Stimulated activated CD4-positive, alpha-beta T cell treated with anti-CD3 and anti-CD28 coated beads, Interleukin-2, amount 100 ng/mL, for 24 hours (primary cell): ENCODE measurements at places on chromosomes 7 and 10.

- DNase-seq: no peak
Observed at GRCh38 chr10:51425431-51425830, 274.0 kb downstream of the CSTF2T start.

DNA sequence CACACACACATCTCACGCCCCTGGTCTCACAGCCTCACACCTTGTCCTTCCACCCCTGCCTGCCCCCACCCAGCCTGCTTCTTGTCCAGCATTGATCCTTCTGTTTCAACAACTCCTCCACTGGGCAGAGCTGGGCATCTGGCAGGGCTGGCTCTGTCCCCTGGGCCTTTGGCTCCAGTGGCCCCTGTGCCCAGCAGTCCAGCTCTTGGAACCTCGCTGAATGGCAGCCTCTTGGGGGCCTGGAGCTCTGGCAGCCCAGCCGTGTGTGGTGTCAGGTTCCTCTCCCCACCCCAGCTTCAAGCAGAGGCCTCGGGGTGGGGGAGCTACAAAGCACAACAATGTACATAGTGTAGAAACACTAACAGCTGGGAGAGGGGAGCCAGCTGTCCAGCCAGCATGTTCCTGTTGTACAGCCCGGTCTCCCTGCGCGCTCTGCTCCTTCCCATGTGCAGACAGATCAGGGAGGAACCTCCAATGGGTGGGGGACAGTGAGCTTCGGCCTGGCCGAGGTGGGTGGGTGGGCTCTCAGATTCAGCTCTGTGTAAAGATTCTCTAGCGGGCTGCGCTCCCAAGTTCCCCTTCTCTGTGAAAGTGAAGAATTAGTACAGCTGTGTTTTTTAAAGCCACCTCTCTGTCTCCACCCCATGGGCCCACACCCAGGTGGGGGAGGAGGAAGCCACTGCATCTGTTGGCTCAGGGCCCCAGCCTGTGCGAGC lies 19.4 kb downstream of the ZMIZ2 start:
- DNase-seq: no peak

DNA sequence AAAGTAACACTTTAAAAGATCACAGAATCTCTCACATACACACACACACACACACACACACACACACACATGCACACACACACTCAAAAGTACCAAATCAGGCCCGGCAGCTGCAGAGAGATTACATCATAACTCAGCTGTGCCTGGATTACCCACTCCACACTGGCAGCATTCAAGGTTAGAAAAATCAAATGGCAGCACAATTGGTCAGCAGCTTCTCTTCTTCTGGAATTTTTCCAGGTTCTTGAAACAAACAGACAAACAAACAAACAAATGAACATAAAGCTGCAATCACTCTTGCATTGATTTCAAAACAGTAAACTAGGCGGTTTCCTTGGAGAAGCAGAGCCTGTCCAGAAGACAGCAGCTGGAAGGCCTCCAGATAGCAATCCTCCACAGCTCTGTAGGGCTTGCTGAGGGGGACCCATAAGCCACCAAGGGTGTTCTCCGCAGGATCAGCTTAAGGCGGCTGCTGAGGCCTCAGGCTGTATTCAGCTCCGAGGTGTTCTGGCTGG lies 24.5 kb upstream of the FAM133B start:
- no peak for DNase-seq

GRCh38 chr10:44023517-44023916 lies 361.4 kb downstream of the CXCL12 start:
- no peak for DNase-seq

- no peak for DNase-seq
Observed at GRCh38 chr7:138243430-138243829, 167.2 kb downstream of the AKR1D1 start.

DNA sequence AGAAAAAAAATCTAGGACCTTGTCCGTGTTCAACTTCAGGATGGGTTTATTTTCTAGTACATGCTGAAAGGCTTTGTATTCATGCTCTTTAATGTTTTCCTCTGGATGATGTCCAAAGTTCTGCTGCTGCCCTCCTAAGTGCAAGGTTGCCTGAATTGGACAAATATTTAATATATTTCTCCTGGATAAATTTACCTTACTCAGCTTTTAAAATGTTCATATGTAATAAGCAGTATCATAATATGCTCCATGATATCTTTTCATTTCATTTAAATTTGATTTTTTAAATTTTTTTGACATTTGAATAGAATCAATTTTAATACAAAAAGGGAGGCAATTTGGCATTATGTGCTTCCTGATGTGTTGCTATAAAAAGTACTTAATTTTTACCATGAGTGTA lies 95.9 kb upstream of the SLC25A13 start:
- no peak for DNase-seq

DNA sequence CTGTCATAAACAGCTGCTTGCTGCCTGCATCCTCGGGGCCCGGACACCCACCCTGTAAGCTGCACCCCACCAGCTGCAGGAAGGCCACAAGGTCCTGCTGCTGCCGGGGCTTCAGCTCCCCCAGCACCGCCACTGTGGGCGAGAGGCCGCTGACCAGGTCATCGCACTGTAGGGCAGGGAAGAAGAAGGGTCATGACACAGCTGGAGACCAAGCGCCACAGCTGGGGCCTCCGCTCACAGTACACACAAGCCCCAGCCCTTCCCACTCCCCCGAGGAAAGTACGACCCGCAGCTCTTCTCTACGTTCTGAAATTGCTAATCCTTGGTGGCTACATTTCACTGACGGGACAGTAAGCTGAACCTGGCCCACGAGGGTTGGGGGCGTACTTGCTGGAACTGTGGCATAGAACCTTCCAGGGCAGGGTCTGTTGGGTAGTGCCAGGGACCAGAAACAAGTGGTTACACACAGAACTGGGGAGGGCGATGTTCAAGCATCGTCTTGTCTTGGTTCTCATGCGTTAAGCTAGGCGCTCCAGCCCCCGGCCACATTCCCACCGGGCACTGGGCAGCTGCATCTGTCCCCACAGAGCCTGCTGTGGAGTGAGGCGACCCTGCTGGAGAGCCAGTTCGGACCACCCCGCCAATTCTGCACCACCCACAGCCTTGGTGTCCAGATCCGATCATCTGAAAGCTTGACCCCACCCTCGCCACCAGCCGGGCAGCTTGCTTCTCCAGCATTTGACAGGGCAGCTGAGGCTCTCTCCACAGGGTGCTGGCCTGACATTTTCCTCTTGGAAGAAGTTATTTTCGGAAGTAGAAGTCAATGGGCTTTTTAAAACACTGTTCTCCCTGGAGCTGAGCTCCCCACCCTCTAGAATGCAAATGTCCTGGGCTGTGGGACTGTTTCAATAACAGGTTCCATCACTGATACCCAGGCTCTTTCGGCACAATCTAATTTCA lies 50.8 kb downstream of the GSDME start:
- DNase-seq: no peak

GRCh38 chr10:70296406-70296899 lies 12.6 kb upstream of the NPFFR1 start:
- no peak for DNase-seq

DNA sequence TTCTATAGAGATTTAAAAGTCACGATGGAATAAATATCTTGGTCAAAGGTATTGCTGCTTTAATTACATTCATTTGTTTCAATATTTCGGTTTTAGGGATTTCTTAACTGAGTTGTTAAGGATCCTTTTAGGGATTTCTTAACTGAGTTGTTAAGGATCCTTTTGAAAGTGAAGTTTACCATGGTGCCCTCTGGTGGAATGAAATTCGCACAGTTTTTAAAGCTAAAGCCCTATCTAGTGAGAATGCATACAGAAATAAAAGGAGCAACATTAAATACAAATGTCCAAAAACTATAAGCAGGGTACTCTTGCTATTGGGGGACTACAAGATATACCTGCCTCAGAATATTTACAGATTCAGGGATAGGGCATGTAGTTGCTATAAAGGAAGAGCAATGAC lies 193.7 kb downstream of the RNLS start:
- DNase-seq: no peak

- no peak for DNase-seq
Observed at GRCh38 chr7:21160401-21160800, 267.5 kb upstream of the SP4 start.

- no peak for DNase-seq
Observed at GRCh38 chr7:27515933-27516332, 146.8 kb downstream of the HIBADH start.

GRCh38 chr7:45593877-45594276 lies 19.7 kb downstream of the ADCY1 start:
- DNase-seq: peak; percentile 3

DNA sequence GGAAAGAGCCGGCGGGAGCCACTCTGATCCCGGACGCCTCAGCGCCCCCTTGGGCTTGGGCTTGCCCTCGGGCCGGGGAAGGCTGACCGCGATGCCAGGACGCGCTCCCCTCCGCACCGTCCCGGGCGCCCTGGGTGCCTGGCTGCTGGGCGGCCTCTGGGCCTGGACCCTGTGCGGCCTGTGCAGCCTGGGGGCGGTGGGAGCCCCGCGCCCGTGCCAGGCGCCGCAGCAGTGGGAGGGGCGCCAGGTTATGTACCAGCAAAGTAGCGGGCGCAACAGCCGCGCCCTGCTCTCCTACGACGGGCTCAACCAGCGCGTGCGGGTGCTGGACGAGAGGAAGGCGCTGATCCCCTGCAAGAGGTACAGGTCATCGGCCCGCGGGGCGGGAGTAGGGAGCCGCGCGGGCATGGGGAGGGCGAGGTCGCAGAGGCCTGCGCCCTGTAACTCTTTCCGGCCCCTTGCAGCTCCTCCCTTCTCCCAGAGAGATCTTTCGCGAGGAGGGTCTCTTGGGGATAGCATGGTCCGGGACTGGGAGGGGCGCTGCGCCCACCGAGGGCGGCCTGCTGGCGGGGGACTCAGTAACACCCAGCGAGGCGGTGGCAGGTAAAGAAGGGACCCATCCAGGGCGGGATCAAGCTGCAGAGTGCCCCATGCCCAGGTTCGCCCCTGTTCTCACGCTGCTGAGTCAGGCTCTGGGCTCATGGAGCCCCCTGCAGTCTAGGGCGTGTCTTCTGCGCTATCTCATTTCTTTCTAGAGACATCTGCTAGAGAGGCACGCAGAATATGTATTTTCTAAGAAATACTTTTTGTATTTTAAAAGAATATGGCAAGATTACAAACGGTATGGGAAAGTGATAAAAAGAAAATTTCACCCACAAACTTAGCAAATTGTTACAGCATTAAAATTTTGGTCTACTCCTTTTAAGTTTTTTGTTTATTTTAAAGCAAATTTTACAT lies 687 bp downstream of the EPDR1 start:
- peak; percentile 25 for DNase-seq

DNA sequence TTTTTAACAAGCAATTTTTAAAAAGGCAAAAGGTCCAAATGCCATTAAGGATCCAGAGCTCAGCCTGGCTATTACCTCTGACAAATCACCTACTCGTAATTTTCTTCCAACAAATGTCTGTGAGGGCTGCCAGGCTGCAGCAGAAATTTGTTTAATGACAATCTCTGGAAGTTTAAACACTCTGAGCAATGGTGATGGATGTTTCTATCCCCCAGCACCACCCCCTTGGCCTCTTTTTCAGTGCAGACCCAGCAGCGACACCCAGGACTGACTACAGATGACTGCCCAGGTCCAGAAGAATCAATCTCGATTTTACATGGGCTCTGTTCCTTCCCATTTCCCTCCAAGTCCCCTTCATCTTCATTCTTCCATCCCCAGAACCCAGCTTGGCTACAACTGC lies 201.4 kb upstream of the AOAH start:
- DNase-seq: no peak

DNA sequence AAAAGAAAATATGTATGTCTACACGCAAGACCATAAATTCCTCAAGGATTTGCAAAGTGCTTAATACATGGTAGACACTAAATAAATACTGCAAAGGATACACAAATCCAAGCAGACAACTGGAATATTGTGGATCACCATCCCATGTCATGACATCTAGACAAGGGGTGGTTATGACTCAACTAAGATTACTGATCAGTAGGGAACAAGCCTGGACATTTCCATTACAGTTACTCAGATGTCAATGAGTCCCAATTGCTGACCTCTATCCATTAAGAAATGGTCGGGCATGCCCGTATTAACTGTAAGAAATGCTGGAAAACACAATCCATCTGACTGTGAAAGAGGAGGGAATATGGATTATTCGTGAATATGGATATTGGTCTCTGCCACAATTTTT lies 27.6 kb upstream of the RUFY2 start:
- no peak for DNase-seq

DNA sequence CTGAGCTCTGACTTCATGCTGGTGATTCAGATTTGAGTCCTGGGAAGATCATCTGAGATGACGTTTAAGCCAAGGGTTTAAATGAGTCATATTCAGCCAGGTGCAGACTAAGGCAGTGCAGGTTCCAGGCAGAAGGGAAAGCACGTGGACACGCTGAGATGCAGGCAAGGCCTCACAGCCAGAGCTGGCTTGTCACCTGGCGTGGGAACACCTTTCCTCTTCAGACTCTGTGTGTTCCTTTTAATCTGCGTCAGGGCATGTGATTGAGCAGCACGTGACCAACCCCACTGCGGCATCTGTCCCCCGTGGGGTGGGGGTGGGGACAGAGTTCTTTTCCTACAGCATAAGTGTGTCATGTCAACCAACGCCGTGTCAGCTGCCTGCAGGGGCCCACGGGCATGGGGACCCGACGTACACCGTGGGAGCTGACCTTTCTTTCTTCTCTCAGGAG lies 10.7 kb upstream of the IDI2 start:
- no peak for DNase-seq

DNA sequence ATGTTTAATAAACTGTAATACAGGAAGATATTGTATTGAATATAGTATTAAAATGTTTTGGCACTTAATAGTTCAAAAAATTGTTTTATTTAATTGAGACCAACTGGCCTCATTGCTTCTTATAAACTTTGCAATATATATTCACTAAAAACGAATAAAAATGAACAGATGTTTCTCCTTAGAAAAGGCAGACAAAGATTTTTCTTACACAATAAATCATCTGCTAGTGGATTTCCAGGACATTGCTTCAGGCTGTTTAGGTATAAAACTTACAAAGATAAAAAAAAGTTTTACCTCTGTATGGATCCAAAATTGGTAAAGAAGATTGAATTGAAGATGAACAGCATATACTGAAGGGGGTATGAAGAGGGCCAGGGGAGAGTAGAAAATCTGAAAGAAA lies 143.6 kb downstream of the AGMO start:
- no peak for DNase-seq

GRCh38 chr10:113126229-113127201 lies 176.5 kb downstream of the TCF7L2 start:
- peak; percentile 40 for DNase-seq

DNA sequence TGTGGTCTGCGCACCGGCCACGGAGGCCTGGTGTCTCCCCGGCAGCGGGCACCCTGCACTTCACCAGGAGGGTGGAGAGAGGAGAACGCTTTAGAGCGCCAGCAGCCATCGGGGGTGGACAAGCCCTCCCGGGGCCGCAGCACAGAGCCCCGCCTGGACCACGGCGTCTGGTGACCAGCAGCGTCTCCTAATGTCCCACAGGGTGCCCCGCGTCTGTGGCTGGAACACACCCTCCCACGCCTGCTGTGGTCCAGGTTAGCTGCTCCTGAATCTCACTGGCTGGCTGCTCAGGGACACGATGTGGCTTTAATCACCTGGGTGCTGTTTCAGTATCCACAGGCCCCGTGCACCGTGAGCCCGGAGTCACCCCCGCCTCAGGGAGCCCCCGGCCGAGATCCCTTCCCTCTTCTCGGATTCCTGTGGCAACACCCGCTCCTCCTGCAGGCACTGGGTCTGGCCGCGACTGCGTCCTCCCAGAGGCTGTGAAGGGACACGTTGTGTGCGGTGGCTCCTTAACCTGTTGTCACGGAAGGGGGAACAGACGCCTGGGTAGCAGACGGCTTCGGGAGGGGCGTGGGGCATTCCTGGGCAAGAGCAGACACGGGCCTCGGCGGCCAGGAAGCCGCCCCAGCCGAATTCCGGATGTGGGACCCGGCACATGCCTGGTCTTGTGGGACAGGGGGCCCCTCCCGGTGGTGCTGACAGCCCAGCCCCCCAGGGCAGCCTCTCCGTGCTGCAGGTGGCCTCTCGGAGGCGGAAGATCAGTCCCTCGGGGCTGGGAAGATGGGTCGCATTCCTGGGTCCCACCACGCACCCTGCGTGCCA lies 78.9 kb downstream of the FOXL3 start:
- no peak for DNase-seq
